Activated T-helper 17 cell treated with anti-CD3 and anti-CD28 coated beads, Interleukin-2, amount 50 U/mL, for 72 hours (primary cell): ENCODE measurements at places on chromosomes 5 and 9.

GRCh38 chr9:136255166-136255538 lies 9.5 kb upstream of the QSOX2 start:
- peak; percentile 32 for ATAC-seq

DNA sequence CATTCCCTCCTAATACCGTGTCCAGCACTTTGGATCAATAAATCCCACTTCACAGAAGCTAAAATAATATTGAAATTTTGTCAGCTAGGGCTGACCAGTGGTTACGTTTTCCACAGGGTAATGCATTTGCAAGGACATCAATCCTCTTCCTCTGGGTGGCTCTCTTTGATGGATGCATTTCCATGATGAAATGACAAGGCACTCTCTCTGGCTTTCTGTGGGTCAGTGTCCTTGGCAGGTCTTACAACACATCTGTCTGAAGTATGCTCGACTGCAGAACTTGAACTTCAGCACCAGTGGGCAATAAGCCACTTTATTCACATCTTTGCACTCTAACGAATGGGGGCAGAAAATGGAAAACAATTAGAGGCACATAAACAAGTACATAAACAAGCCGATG lies 330.1 kb downstream of the ADAMTS6 start:
- ATAC-seq: no peak

DNA sequence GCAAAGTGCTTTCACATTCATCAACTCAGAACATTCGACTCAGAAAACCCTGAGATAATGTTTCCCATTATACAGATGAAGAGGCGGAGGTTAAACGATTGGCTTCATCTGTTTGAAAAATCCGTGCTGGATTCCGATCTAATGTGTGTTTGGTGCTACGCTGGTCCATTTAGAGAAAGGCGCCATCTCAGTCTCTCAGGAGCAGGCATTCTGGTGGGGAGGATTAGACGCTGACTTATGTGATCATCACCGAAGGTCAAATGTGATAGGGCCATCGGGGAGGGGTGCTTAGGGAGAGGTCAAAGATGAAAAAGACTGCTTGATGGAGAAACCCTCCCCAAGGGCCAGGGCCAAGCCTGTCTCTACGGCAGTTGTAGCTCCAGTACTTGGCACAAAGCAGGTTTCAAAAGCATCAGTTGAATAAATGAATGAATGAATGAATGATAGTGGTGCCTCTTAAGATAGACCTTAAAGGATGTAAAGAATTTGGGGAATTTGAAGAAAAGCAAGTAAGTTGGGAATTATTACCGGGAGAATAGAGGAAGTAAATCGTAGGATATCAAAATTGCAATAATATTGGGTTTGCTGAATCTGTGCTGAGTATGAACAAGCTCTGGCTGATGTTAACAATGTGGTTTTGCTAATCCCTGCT lies 160.6 kb upstream of the SHB start:
- ATAC-seq: no peak

GRCh38 chr5:104606258-104606829 lies 1043.8 kb upstream of the NUDT12 start:
- ATAC-seq: no peak

DNA sequence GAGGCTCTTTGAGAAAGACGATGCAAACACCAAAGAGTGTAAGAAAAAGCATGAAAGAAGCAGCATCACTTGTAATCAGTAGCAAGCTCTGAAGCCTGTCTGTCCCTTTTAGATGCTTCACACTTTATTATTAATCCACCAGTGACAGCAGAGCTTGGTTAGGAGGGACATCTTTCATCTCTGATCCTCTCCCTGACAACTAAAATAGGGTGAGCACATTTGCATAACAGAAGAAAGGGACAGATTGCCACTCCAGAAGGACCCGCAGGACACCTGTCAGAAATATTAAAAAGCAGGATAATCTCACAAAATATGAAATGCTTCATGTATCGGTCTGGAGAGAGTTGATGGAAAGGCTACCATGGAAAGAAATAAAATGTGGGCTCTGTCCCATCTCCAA lies 71.4 kb upstream of the MAP1B start:
- no peak for ATAC-seq

DNA sequence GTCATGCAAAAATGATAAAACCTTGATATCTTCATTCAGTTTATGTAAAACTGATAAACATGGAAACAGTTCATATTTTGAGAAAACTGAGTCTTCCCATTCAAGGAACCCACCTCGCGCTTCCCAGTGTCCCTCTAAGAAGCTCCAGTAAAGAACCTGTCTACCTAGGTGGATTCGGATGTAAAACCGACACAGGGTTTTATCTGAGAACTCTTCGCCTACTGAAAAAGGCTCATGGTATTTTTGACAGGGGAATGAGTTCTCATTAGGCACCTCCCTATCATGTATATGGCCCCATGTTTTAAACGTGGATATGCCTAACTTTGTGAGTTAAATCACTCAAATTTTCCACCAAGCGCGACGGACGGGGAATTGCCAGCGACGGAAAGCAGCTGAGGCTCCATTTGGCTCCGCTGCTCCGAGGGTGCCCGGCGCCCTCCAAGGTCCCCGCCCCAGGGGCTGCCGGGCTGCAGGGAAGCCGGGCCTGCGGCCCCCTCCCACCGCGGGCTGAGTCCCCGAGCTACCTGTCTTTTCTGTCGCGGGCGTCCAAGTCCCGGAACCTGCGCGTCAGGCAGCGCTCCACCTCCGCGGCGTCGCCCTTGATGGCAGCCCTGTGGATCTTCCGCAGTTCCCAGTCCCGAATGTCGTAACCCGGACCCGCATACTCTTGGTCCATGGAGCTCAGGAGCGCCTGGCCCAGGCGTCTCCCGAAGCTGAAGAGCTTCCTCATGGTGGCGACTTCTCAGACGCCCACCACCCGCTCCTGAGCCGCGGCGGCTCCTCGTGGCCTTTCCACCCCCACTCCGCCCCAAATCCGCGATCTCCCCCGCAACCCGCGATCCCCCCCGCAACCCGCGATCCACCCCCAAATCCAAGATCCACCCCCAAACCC lies 594 bp downstream of the ANKRD18A start:
- peak; percentile 6 for ATAC-seq

DNA sequence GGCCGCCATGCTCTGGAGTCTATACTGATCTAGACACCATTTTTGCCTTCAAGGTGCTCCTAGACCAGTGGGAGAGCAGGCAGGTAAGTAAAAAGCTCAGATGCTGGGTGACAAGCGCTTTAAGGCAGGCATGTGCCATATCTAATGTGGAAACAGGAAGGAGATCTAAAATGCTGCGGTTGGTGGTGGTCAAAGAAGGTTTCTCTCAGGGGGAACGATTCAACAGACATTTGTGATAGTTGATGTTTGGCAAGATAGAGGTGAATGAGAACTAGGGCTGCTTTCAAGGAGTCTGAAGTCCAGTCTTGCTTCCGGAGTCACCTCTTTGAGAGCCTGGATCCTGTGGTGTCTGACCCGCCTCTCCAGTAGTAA lies 146.2 kb upstream of the KLF4 start:
- no peak for ATAC-seq

GRCh38 chr5:151082282-151082902 lies 1.6 kb upstream of the TNIP1 start:
- ATAC-seq: no peak

- ATAC-seq: no peak
These were observed 12.5 kb upstream of the RAPGEF1 start for GRCh38 chr9:131752231-131752884.

- ATAC-seq: no peak
These were observed 7.8 kb upstream of the ANP32B start for GRCh38 chr9:97975376-97975775.

GRCh38 chr5:14078716-14079115 lies 64.4 kb upstream of the TRIO start:
- ATAC-seq: no peak

GRCh38 chr5:96320797-96321196 lies 112.3 kb downstream of the PCSK1 start:
- no peak for ATAC-seq
